ENCODE measurements at places on chromosomes 2 and 18. TPM values are rescaled to one million over a fixed set of nuclear protein-coding genes. Genes with fewer than 3 reads are reported as not detected.
A peak's percentile ranks its signal among the peaks of the same experiment; 100 is the strongest.

Gene SLC30A3
- total RNA-seq: not detected

DNA sequence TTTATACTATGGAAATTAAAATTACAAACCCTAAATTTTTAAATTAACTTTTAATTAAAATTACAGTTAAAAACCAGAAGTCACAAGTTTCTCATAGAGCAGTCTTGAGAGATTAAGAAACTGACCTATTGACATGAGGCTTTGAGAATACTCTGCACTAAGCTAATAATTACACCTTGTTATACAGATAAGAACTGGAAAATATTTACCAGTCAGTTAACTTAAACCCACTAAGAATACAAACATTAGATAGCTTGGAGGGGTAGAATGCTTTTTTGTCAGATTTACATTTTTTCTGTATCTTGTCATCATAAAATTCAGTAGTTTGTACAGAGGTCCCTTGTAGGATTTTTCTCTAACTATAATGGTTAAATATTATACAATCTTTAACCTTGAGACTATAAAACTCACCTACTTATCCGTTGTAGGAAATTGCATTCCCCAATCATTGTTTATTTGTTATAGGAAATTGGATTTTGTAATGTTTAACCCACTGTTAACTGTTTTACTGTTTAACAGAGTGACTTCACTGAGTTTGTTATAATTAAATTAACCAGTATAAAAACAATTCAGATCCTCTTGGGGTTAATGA, 219.7 kb upstream of the PKDCC start:
- H3K27ac ChIP-seq: no peak overlapping the region
- DNase-seq: no peak
- H3K4me3 ChIP-seq: no peak overlapping the region
- H3K27me3 ChIP-seq: peaks cover 13% of the 10 kb centered on the region
- no peaks in the 10 kb centered on the region for H3K36me3 ChIP-seq

- no peak for DNase-seq
- H3K27ac ChIP-seq: no peak overlapping the region
- peaks cover 2% of the 10 kb centered on the region for H3K4me1 ChIP-seq
- H3K4me3 ChIP-seq: no peak overlapping the region
Observed at GRCh38 chr2:55871637-55872036, 51.9 kb downstream of the EFEMP1 start.

DNA sequence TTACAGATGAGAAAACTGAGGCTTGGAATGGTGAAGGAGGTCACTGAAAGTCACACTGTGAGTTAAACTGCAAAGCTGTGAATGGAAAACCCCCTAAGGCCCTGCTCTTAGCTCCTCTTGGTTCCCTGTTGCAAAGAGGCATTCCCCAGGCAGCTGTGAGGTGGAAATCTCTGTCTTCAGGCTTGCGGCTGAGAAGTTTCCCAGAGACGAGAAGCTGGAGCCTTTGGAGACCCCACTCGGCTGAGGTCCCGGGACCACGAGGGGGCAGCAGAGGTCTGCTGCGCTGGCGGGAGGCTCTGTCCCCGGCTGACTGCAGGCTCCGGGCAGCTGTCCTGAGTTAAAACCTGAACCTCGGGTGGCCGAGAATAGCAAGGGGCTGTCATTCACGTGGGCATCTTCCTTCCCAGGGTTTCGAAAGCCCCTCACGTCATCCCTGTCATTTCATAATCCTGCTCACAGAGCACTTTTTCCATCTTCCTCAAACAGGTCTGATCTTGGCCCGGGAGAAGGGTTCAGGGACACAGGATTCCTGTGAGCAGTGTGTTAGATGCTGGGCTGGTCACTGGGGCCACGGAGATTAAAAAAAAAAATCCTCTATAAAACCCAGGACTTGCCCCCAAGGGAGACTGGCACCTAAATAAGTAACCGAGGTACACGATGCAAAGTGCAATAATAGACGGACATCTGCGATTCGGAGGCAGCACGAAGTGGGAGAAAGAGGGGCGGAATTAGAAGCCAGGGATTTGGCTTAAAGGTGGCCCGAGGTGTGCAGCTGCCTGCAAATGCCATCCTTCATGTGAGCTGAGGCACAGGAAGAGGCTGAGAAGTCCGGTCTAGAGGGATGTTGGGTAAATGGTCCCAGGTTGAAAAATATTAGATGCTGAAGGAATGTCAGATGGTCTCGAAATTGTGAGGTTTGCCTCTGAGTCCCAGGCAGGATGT, 24.6 kb upstream of the ATOH8 start:
- peaks cover 3% of the 10 kb centered on the region for H3K27me3 ChIP-seq
- H3K36me3 ChIP-seq: no peaks in the 10 kb centered on the region
- H3K4me3 ChIP-seq: no peak overlapping the region
- H3K4me1 ChIP-seq: peaks cover 4% of the 10 kb centered on the region
- peak; percentile 73 for DNase-seq
- no peak overlapping the region for H3K27ac ChIP-seq

DNA sequence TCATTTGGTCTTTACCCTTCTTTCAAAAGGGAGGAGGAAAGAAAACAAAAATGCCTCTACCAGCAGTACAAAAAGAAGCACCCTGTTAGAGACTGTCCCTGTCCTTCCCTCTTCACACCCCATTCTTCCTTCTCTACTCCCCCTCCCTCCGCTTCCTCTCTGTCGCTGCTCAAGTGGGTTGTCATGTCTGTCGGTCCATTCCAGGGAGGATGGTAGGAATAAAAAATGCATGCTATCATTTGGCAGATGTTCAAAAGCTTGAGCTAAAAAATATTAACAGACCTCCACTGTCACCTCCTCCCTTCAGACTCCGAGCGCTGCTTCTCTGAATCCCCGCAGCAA, 482.0 kb downstream of the BCL11A start:
- DNase-seq: no peak
- H3K4me1 ChIP-seq: no peaks in the 10 kb centered on the region
- no peaks in the 10 kb centered on the region for H3K27me3 ChIP-seq
- H3K36me3 ChIP-seq: no peaks in the 10 kb centered on the region
- H3K4me3 ChIP-seq: no peak overlapping the region

DNA sequence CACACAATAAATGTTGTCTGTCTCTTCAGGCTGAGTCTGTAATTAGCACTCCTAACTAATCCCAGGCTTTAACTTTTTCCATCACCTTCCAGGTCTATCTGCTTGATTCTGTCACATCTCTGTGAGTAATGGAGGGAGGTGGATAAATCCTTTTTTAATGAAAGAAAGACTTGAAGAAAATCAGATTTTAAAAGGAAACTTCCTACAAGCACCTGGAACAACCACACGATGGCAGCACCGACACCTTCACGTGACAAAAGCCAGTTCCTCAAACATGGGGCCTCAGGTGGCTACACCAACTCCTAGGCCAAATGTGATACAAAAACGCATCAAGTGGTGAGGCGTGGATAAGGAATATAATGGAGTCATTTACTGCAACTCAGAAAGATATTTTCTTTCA, 41.8 kb downstream of the TGFBRAP1 start:
- H3K27me3 ChIP-seq: no peaks in the 10 kb centered on the region
- peak overlapping the region; percentile 17 for H3K27ac ChIP-seq
- no peak for DNase-seq
- peaks cover 3% of the 10 kb centered on the region for H3K4me1 ChIP-seq
- H3K36me3 ChIP-seq: peaks cover 8% of the 10 kb centered on the region

DNA sequence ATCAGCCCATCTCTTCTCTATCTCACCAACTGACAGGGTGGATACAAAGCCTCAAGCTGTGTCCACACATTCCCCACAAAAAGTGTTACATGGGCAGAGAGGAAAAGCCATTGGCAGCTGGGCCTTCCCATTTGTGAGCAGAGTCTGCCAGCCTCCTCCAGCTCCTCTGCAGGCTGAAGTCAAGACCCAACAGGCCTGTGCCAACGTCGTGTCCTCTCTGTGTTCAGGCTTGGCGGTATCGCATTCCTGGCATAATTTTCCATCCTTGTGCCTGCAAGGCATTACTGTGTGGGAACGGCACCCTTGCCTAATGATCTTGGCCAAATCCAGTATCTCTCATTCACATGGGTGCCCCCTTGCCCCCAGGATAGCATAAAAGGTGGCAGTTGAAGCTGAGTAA, 41.5 kb upstream of the APCDD1 start:
- no peaks in the 10 kb centered on the region for H3K36me3 ChIP-seq
- peaks cover 2% of the 10 kb centered on the region for H3K27me3 ChIP-seq
- no peaks in the 10 kb centered on the region for H3K4me1 ChIP-seq
- H3K4me3 ChIP-seq: no peak overlapping the region

Gene TMEM182
- 5.3 TPM for total RNA-seq

Measured in naive thymus-derived CD8-positive, alpha-beta T cell (primary cell).